Natural killer cell (primary cell): ENCODE measurements at places on chromosomes 11 and 22.

DNA sequence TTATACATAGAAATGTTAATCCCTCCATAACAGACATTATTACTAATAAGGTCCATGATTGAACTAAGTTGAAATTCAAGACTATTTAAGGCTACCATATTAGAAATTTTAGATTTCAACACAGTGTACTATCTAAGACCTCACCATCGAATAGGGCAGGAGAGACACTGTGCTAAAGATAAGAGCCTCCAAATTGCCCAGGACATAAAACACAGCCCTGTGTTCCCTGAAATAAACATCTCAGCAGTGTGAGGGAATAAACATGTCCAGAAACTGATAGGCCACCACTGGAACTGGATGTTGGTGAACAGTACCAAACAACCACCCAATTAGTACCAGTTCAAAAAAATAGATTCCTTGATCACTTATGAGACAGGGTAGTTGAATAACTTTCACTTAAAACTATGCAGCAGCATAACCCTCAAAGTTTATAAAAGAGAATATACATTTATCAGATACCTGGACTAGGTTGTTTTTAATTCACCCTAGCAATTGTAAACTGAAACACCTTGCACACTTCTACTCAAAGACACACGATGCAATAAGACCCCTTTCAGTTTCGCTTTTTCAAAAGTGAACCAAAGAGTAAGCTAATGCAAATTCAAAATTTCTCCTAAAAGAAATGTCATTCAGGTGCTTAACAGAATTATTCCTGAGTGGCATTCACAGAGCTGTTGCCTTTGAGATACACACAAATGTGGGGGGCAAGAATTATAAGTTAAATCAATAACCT lies 34.3 kb downstream of the USP28 start:
- no peak for DNase-seq

DNA sequence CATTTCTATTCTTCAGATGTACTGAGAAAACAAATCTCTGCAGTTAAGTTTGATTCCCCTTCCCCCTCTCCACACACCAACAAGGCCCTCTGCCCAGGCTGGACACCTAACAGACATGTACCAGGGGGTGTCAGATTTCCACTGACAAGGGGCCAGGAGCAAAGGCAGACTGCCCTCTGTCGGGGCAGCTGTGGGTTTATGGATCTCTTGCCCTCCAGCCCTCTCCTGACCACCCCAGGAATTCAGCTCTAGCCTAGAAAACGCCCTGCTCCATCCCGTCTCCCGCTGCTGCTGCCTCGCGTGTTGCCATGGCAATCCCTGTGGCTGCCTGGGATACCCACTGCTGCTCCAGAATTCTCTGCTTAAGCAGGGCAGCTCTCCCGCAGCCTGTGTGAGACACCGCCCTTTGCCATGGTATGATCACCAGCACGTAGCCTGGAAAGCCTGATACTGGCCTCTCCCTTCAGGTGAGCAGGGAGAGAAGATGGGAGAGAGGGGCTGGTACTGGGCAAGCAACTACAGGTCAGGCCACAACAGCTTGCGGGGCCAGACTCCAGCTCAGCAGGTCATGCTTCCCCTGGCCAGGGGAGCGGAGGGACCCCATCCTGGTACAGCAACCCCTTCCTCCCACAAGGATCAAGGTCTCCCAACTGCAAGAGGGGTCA lies 41.6 kb downstream of the BUD13 start:
- no peak for DNase-seq

GRCh38 chr11:33863418-33864172 lies 28.3 kb downstream of the LMO2 start:
- DNase-seq, result no peak

- no peak for DNase-seq
Measured at GRCh38 chr11:1346669-1347390, 37.4 kb upstream of the TOLLIP start.

DNA sequence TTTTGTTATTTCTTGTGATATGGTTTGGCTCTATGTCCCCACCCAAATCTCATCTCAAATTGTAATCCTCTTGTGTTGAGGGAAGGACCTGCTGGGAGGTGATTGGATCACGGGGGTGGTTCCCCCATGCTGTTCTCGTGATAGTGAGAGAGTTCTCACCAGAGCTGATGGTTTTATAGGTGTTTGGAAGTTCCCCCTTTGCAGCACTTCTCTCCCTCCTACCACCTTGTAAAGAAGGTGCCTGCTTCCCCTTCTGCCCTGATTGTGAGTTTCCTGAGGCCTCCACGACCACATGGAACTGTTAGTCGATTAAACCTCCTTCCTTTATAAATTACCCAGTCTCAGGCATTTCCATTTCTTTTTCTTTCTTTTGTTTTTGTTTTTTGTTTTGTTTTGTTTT lies 24.4 kb upstream of the SIK2 start:
- DNase-seq, result no peak

DNA sequence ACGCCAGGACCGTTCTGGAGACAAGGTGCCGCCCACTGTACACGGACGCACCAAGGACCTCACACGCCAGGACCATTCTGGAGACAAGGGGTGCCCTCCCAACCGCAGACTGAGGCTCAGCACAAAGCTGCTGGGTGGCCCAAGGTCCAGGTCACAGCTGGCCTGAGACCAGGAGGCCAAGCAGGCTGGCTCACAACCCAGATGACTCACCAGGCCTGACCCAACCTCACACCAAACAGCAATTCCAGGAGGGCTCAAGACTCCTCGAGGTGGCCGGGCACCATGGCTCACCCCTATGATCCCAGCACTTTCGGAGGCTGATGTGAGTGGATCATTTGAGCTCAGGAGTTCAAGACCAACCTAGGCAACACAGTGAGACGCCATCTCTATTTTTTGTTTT lies 14.8 kb downstream of the BRD1 start:
- no peak for DNase-seq

GRCh38 chr22:49305214-49305965 lies 522.3 kb downstream of the BRD1 start:
- DNase-seq, result peak; percentile 63

DNA sequence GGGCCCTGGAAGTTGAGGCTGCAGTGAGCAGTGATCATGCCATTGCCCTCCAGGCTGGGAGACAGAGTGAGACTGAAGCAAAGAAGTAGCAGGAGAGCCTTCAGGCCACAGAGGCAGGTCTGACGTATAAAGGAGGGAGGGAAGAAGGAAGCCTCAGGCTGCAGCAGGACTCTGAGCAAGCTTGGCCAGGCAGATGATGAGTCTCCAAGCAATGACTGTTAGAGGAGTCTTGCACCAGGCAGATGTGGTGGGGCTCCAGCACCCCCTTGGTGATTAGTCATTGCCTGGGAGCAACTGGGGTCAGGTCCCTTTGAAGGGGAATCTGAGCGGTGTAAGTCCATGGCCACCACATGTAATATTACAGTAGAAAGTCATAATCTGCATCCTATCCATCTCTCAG lies 36.6 kb upstream of the NFAM1 start:
- DNase-seq, result no peak

DNA sequence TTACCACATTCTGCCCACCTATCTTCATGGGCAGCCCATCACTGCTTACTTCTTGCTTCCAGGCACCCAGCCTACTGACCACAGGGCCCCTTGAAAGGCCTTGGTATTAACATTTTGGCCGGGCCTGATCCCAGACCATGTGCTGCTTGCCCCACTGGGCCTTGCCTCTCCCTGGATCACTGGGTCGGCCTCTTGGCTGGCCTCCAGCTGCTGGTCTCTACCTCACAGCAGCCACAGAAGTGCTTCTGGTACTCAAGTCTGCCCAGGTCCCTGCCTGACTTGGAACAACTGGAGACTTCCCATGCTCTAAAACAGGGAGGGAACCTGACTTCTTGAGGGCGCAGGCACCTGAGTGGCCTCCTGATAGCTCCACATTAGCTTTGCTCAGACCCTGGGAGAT lies 63.6 kb downstream of the THAP12 start:
- no peak for DNase-seq

- no peak for DNase-seq
Measured at GRCh38 chr22:33909911-33910310, 10.4 kb downstream of the LARGE1 start.

DNA sequence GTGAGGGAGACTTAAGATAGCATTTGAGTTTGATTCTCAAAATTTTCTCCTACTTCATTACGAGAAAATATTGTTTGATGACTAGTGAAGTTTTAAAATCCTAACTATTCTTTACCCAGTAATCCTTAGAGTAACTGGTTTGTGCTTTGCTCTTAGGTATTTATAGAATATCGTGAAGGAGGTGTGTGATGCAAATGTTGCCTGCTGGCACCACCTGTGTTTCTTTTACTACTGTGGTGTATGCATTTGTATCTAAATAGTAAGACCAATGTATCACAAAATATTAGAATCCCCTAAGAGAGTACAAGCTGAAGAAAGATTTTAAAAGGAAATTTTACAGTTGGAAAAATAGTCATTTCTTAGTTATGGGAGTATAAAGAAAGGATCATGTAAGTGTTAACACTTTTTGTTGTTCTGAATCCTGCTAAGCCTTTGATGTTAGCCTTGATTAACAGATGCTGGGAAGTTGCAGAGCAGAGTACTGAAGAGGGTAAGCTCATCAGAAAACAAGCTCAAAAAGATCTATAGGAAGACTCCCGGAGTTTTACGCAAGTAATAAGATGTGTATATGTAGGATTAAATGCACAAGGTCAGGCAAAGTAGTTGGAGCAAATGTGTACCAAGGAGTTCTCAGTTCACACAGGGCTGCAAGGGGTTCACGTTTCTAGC lies 102.2 kb upstream of the SLC6A5 start:
- DNase-seq, result no peak

DNA sequence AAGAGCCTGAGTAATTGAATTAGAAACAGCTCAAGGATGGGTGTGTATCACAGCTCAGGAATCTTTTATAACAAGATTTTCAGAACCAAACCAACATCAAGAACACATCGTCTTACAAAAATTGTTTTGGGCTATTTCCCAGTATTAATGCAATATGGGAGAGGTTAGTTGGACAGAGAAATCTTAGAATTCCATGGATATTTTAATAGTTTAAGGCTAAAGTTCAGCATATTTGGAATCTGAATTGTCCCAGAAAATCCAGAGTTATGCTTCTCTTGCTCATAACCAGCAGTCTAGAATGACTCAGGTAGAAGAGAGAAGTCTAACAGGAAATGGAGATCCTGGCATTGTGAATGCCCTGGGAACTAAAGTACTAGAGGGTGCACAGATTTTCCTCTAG lies 74.6 kb downstream of the ADM start:
- DNase-seq, result no peak

DNA sequence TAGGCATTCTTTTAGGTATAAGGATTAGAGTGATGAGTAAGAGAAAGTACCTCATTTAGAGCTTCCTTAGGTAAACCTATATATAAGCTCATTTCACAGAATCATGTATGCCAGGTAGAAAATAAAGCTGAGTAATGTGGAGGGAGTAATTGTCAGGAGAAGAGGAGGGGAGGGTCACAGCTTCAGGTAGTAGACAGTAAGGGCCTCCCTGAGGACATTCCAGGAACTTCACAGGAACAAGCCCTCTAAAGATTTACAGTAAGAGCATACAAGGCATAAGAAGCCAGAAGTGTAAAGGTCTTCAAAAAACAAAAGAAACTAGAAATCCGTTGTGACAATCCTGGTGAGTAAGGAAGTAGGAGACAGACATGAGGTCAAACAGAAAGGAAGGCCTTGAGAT lies 57.6 kb downstream of the USP47 start:
- DNase-seq, result no peak

GRCh38 chr11:133842730-133843129 lies 2.6 kb downstream of the SPATA19 start:
- DNase-seq, result no peak

DNA sequence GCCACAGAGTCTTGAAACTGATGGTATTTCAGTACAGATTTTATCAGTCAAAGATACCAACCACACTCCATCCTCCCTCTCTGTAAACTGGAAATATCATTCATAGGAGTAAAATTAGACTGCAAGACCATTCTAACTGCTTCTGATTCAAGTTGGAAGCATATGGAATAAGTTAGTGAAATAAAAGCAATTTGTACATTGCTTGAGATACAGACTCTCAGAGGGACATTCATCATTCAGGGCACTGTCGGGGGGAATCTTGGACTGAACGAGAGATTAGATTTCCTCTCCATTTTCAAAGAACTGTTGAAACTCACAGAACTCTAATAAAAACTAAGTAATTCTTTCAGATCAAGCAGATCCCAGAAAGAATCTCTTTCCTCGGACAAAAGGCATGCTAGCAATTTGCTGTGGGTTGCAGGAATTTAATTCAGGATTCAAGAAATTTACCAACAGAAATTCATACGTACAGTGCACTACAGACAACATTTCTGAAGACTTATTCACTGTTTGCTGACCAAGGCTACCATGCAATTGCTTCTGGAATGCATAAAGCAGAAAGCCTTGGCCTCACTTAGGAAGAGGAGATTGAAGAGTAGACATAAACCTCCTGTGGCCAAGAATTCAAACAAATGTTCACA lies 34.1 kb downstream of the PAMR1 start:
- no peak for DNase-seq

GRCh38 chr11:57761301-57762234 lies at the start of gene CTNND1:
CTNND1 (plus strand) TSS chr11:57761802; CDS start chr11:57791479, 29,677 bp downstream.
- DNase-seq, result no peak

DNA sequence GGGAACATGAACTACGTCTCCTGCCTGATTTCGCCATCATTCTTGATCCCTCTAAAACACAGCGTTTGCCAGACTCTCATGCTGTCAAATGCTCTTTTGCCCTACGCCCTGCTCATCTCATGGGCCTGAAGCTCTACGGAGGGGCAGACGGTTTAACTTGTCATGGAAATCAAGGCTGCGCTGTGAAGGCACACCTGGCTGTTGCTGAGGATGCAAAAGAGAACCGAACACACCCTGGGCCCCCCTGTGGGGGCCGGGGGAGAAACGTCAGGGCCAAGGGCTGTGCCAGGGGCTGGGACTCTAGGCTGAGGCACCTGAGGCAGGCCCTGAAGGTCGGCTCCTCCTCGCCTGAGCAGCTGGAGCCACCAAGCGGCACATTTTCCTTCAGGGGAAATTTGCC lies 957.2 kb downstream of the BRD1 start:
- no peak for DNase-seq

GRCh38 chr11:10937385-10937771 lies 79.5 kb upstream of the ZBED5 start:
- no peak for DNase-seq

GRCh38 chr11:93715797-93716396 lies 25.4 kb downstream of the TAF1D start:
- no peak for DNase-seq

GRCh38 chr11:134562941-134563471 lies 151.0 kb upstream of the B3GAT1 start:
- DNase-seq, result no peak

DNA sequence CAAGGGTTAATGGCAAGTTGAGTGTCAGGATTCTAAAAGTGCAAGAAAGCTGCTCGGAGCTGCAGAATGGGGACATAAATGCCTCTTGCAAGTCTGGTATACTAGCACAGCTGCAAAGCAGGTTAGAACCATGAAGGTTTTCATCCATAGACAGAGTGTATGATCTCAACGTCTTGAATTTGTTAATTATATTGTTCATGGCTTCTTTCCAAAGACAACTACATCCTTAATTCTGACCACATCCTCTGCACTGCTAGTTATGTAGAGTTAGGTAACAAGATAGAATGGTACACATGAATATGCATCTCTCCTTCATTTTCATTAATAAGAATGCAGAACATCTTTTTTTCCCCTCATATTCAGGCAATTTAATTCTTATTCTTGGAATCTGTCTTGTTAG lies 34.2 kb downstream of the EXPH5 start:
- DNase-seq, result peak; percentile 17
